T-cell (primary cell): ENCODE measurements at places on chromosomes 2 and 18. TPM values are rescaled to one million over a fixed set of nuclear protein-coding genes. Genes with fewer than 3 reads are reported as not detected.

Gene EDAR
- 15.6 TPM for total RNA-seq

Gene CXCR1
- 0.12 TPM for total RNA-seq

Gene PSMD14
- 24.9 TPM for total RNA-seq

Gene FRZB
- 0.15 TPM for total RNA-seq

Gene CRYBA2
- not detected for total RNA-seq

Gene ARMC9
- 0.88 TPM for total RNA-seq

Gene FAM237A
- not detected for total RNA-seq

Gene IL36RN
- total RNA-seq: not detected

Gene KIF1A
- not detected for total RNA-seq

Gene CPO
- not detected for total RNA-seq

Gene ELOA2
- not detected for total RNA-seq

Gene RAB6C
- total RNA-seq: not detected

Gene IL1RL2
- not detected for total RNA-seq

Gene CD8B2
- total RNA-seq: 1.7 TPM

Gene SCYGR4
- not detected for total RNA-seq

Gene UPP2
- not detected for total RNA-seq

Gene E2F6
- 6.5 TPM for total RNA-seq

Gene LBX2
- 0.59 TPM for total RNA-seq

Gene SKOR2
- not detected for total RNA-seq

Gene COLEC11
- not detected for total RNA-seq

Gene PKP4
- total RNA-seq: 23.1 TPM

Gene IL1RN
- not detected for total RNA-seq

Gene LRP2
- not detected for total RNA-seq

Gene CNNM3
- 44.2 TPM for total RNA-seq

Gene SH2D6
- total RNA-seq: 0.53 TPM

Gene MATN3
- 0.28 TPM for total RNA-seq

Gene C1QL2
- not detected for total RNA-seq

Gene METTL21A
- total RNA-seq: 14.3 TPM

Gene CLHC1
- 8.0 TPM for total RNA-seq

Gene CRYGD
- total RNA-seq: not detected

Gene SERPINB11
- total RNA-seq: not detected

Gene LYG2
- not detected for total RNA-seq

Gene MCFD2
- 44.0 TPM for total RNA-seq

Gene DUSP2
- total RNA-seq: 418 TPM
